ENCODE measurements at places on chromosomes 6 and 20. TPM values are rescaled to one million over a fixed set of nuclear protein-coding genes. Genes with fewer than 3 reads are reported as not detected.

DNA sequence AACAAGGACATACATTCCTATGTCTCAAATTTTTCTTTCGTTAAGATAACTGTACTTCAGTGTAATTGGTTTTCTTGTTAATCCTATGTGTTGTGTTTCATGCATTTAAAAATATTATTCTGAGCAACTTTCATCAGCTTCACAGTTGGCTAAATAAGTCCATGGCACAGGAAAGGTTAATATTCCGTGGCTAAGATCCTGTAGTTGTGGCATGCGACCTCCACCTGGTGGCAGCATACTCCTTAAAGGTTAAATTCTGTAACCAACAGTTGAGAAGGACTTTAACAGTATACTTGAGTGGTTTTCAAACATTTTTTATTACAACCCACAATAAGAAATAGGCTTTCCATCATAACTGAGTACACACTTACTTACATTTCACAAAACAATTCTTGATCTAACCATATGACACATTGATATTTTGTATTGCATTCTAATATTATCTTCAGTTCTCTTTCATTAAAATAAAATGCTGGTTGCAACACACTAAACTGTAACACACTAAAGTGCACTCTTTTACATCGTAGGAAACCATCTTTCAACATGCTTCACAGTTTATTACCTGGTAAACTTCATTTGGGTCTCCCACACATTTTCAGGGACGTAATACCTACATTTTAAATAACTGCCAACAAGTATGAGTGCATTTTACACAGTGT is 118.3 kb downstream of the SLX4IP start:
- peak; percentile 64 for DNase-seq

DNA sequence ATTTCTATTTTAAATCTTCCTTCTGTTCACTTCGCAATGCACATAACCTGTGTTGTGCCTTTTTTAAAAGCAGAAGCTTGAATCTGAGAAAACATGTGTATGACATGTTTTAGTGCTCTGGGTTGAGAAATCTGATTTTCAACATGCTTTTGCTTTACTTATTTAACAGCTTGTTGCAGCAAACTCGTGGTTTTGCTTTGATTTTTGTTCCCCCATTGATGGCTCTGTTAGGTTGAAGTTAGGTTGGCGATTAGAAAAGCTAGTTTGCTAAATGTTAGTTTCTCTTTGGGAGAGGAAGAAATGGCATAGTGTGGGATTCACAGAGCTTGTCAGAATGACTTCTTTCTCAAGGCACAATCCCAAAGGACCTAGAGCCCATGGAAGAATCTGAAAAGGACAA is 170.8 kb downstream of the TMEM242 start:
- no peak for DNase-seq

DNA sequence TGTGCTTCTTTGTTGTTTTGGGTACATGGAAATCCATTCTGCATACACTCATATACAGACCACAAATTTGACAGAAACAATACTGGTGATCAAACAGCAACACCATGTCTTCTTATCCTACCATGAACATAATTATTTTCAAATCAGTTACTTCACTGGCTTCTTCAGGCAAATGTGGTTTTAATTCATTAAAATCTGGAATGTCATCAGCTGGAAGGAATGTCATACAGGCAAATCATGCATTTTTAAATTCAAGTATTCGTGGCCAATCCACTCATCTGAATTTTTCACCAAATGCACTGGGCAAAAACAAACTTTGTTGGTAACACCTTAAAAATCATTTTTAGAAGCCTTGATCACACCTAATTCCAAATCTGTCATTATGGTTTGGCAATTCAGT is 59.3 kb downstream of the KIF6 start:
- DNase-seq = no peak

DNA sequence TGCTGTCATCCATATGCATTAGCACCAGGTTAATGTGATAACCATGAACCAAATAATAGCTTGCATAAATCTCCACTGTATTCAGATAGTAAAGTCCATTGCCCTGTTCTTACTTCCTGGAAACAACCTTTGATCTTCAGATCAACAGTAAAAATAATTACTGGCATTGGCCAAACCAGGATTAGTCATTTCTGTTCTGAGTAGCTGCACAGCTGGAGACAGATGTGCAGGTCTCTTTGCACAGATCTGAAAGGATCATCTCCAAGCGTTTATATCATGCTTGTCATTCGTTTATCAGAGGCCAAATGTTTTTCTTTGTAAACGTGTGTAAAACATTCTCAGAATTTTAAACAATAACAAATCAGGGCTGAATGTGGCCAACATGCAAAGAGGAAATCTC is 134.4 kb upstream of the HMGCLL1 start:
- no peak for DNase-seq

- DNase-seq = no peak
These were observed 95.2 kb upstream of the HDGFL1 start for GRCh38 chr6:22473991-22474682.

DNA sequence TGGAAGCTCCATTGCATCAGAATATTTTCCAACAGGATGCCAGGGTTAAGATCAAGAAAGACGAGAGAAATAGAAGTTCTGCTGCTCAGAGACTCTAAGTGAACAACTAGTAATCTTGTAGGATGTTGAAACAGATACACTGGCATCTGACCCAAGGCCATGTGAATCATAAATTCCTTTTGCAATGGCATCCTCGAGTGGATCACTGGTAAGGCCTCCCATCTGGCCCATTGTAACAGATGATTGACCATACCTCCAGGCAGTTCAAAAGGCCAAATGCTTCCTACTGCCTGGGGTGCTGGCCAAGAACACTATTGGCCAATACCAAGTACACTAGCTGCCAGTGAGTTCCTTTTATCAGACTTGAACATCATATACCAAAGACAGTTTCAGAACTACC is 9.9 kb upstream of the SLC17A3 start:
- no peak for DNase-seq

DNA sequence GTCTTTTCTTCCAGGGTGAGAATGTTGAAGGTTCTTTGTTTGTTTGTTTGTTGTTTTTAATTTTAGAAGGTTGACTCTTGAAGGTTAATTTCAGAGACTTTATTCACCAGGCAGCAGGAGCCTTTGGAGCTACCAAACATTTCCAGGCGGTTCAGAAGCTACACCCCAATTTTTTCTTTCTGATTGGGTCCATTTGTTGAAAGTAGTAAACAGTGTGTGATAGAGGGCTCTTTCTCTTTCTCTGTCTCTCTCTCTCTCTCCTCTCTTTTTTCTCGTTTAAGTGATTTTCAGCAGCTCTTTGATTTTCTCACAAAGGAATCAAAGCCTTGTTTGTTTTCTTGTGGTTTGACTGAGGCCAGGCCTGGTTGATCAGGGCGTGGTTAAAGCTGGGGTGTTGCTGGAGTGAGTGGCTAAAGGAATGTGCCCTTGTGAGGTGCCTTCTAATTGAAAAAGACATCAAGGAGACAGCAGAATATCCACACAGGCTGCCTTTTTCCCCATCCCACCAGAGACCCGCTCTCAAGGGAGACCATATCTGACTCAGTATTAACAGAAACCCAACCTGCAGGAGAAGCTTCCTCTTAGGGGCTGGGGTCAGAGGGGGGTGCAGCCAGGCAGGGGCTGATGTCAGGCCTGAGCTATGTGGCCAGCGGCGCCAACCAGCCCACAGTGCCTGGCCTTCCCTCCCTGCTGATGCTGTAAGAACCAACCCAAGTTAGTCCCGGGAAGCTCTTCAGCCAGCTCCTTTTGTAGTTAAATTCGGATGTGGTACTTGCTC is 40.4 kb upstream of the NAA20 start:
- DNase-seq = no peak

DNA sequence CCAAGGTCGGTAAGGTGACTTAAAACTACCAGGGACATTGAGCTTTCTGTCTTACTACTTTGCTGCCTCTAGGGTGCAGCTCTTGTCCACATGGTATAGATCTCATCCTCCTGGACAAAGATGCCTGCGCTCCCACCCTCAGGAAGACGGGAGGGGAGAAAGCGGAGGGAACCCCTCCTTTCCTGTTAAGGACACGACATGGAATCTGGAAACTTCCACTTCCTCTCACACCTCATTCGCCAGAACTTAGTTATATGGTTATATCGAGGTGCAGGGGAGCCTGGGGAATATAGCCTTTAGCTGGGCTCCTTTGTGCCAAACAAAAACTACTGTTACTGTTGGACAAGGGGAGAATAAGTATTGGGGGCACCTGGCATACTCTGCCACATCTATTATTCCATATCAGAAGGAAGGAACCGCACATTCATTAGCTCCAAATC is 224.3 kb upstream of the TSHZ2 start:
- DNase-seq = peak; percentile 34

GRCh38 chr20:62359043-62359490 is 8.0 kb downstream of the LAMA5 start:
- no peak for DNase-seq

DNA sequence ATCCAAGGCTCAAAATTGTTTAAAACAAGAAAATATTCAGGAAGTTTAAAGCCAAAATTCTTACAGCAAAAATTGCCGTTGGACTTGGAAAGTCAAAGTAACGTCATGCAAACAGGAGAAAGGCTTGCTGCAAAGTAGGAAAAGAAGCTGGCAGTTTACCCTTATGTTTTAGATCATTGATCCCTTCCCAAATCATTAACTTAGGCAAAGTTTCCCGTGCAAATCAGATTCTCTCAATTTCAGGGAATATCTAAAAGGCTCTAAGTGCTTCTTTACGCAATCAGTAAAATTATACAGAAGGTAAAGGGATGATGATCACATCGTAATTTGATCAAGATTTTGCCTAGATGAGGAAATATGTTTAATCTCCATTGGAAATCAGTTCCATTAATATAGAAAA is 197.5 kb downstream of the ALDH8A1 start:
- no peak for DNase-seq

- DNase-seq = no peak
These were observed 3.5 kb downstream of the FOXS1 start for GRCh38 chr20:31841928-31842327.

DNA sequence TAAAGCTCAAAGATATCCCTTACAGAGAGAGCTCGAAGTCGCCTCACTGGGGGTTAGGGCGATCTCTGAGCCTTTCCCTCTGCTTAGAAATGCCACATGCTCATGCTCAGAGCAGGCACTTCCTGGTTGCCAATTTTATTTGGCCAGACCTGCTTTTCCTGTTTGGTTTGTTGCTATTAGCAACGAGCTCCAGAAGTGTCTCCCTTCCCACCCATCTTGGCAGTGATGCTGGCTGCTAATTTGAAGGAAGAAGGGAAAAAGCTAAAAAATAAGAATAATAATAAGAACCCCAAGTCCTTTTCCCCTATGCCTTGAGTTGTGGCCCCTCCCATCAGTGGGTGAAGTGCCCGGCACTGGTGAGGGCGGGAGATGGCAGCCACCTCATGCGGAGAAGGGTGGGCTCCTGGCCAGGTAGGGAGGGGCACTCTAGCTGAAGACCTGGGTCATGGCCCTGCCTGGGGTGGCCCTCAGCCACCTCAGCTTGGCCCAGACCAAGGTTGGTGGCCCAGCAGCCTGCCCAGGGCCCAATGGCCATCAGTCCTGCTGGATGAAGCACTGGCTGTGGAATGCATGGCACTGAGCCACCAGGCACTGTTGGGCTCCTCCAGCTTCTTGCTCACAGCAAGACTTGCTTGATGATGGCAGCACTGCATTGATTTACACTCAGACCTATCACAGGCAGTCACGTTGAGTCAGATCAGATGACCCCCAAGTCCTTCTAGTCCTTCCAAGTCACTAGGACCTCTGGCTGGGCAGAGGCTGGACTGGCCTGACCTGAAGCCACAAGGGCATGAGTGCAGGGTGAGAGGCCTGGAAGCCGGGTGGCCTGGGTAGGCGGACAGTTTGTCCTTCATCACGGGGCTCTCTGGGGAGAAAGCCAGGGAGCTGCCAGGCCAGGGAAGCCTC is 79.0 kb downstream of the SYNJ2 start:
- no peak for DNase-seq

DNA sequence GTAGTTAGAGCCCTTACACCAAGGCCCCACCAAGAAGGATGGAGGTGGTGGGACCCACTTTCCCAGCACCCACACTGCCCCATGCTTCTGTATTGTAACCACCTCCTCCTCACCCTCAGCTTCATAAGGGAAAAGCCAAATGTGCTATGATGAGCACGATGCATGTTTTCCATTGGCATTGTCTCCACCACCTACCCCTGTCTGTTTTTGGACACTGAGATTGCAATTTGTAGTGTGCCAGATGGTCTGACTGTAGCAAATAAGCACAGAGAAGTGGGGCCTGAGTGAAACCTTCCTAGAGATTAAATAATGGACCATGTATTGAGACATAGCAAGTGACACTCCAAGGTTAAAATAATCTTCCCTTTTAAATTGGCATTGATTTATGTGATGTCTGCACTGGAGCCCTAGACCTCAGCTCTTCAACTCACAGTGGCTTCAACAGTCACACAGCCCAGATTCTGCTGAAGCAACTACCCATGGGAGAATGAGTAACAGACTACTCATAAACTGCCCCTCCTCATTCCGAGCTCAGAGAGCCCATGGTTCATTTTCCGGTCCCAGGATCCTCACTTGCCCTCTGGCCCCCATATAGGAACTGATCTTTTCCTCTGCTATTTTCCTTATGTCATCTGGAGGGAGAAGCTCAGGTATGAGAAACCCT is 177.9 kb downstream of the COL9A1 start:
- DNase-seq = no peak

GRCh38 chr6:154751011-154751800 is 18.0 kb downstream of the SCAF8 start:
- DNase-seq = no peak

DNA sequence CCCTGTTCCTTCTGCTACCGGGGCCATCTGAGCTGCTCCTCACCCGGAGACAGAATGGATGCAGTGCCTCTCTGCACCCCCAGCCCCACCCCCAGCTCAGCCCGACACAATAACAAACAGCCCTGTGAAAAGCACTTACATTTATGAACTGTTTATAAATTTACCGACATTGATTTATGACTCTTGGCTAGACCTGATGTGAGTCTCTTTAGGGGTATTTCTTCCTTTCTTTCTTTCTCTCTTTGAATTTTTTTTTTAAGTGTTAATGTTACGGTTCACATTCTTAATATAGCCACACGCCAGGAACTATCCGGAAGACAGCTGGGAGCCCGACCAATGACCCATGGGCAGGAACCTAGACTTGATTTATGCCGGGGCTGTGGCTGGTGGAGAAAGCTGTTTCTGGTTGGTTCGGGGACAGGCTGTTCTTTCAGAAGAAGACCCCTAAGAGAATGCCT is 266.3 kb downstream of the CDC5L start:
- DNase-seq = no peak

GRCh38 chr6:51213811-51214210 is 395.1 kb downstream of the TFAP2B start:
- peak; percentile 45 for DNase-seq

DNA sequence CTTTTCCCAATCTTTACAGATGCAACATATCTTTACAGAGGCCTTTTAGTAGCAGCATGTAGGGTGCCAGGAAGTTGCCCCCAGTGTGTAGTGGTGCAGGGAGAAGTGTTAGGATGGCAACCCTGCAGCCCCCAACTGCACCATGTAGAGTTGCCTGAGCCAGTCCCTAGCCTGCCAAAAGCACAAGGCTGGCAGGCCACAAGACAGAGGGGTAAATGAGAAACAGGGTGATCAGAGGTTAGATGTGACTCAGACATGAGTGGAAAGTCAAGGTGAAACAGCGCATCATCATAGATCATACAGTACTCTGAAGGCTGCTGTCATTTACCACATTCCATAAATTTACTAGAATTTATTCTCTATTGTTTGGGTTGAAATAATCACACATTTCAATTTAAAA is 467.5 kb downstream of the PRKN start:
- no peak for DNase-seq

The PNISR gene
- total RNA-seq = 150 TPM

The GJA10 gene
- total RNA-seq = not detected

The OSTM1 gene
- 34.1 TPM for total RNA-seq

The FAM83C gene
- total RNA-seq = not detected

The PSORS1C1 gene
- total RNA-seq = 0.34 TPM

The HTR1E gene
- total RNA-seq = 0.09 TPM

The LAMP5 gene
- 0.37 TPM for total RNA-seq

The ENPP1 gene
- 30.8 TPM for total RNA-seq

The POM121L2 gene
- 0.16 TPM for total RNA-seq
